Panc1 (cell line): ENCODE measurements at places on chromosomes 7 and 10. TPM values are rescaled to one million over a fixed set of nuclear protein-coding genes. Genes with fewer than 3 reads are reported as not detected.

Gene ODAD2
- not detected for total RNA-seq

Gene WNT2
- not detected for total RNA-seq

Gene FKBP6
- total RNA-seq, result not detected

Gene CLDN4
- total RNA-seq, result 295 TPM

Gene CCL26
- total RNA-seq, result not detected

Gene PRKAR2B
- total RNA-seq, result 0.51 TPM

DNA sequence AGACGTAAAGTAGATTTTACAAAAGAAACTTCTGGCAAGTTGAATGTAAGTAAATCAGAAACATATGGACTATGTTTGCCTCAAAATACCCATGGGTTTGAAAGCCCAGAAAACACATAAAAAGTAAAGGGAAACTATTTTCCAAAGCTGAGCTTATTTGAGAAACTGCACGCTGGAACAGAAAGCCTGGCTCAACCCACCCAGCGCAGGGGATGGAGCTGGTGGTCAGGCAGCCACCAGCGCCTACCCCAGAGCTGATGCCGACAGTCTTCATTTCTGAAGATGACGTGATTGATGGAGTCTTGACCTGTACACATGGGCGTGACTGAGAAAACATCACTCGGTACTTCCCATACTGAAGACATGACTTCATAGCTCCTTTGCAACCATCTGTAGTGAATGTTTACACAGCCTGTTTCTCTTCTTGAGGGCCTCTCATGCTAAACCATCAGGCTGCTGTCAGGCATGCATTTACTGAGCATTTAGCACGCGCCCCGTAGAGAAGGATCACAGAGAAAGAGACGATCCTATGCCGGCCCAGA lies 232.6 kb upstream of the AUTS2 start:
- H3K4me3 ChIP-seq, result no peak overlapping the region
- no peaks in the 10 kb centered on the region for H3K36me3 ChIP-seq
- no peak for DNase-seq

DNA sequence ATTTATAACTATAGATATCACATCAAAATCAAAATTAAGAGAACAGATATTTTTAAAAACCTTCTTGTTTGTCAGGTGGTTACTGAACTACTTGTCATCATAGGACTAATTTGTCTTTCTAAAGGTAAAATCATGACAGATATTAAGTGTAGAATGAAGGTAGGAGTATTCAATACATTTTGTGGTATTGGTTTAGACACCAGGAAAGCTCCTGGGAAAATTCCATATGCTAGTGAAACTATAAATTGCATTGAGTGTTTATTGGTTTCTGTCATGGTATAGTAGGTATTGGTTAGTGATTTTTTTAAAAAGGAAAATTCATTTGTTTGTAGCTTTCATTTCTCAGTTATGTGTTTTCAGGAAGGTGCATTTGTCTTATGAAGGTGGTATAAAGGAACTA lies 132.7 kb downstream of the KCND2 start:
- H3K4me1 ChIP-seq, result no peaks in the 10 kb centered on the region
- H3K27ac ChIP-seq, result no peak overlapping the region
- no peak for DNase-seq
- no peak overlapping the region for H3K4me3 ChIP-seq
- no peaks in the 10 kb centered on the region for H3K27me3 ChIP-seq
- no peaks in the 10 kb centered on the region for H3K36me3 ChIP-seq

DNA sequence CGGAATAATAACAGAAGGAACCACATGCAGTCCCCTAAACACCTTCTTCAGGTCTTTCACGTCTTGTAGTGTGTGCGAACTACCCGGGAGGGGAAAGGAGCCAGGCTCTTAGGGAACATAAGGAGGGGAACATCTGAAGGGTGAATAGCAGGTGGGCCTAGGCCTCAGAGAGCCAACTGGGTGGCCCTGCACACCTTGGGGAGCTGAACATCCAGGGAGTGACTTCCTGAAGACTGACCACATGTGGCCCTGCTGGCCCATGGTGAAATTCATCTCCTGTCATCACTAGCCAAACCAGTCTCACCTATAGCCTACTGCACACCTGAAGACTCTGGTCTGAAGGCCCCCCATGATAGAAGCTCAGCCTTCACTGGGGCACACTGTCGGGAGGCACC lies 5.6 kb downstream of the CALML3 start:
- no peak overlapping the region for H3K27ac ChIP-seq
- DNase-seq, result no peak
- H3K36me3 ChIP-seq, result no peaks in the 10 kb centered on the region
- no peaks in the 10 kb centered on the region for H3K27me3 ChIP-seq
- H3K4me1 ChIP-seq, result no peaks in the 10 kb centered on the region
- H3K4me3 ChIP-seq, result no peak overlapping the region

GRCh38 chr10:72487521-72487920 lies 132.8 kb upstream of the DNAJB12 start:
- no peaks in the 10 kb centered on the region for H3K27me3 ChIP-seq
- no peak overlapping the region for H3K4me3 ChIP-seq
- no peak overlapping the region for H3K27ac ChIP-seq
- DNase-seq, result no peak
- H3K4me1 ChIP-seq, result no peaks in the 10 kb centered on the region
- H3K36me3 ChIP-seq, result no peaks in the 10 kb centered on the region

- H3K4me1 ChIP-seq, result no peaks in the 10 kb centered on the region
- no peak for DNase-seq
- H3K27ac ChIP-seq, result no peak overlapping the region
- no peak overlapping the region for H3K4me3 ChIP-seq
These were observed 438.6 kb downstream of the TNS3 start for GRCh38 chr7:47143339-47143738.

DNA sequence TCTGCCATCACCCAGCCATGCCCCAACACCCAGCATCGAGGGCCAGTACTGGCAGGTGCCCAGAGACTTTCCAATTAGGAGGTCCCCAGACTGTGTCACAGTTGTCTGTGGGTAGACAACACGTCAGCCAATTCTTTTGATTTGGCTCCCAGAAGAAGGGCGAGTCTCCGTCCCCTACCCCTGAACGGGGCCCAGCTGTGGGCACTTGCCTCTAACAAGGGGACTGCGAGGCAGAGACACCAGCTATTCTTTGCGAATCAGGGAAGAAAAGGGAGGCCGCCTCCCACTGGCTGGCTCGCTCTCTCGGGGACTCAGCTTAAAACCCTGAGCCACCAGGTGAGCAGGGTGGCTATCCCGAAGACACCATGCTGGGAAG lies 167.3 kb downstream of the USP6NL start:
- H3K27ac ChIP-seq, result no peak overlapping the region
- H3K36me3 ChIP-seq, result no peaks in the 10 kb centered on the region
- no peak for DNase-seq
- H3K4me1 ChIP-seq, result no peaks in the 10 kb centered on the region

DNA sequence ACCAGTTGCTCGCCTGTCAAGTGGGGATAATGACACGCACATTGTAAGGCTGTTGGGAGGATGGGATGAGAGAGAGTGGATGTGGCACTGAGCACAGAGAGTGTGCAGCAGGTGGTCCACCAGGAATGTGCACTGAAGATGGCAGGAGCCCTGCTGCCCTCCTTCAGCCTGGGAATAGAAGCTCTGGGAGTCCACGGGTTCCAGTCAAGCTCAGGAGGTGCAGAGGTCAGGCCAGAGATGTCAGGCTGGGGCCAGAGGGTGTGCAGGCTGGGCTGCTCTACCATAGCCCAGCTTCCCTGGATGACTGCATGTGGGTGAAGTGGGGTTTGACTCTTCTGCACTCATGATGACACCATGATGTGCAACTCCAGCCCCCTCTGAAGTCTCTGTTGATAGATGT lies 58.7 kb downstream of the C10orf120 start:
- peaks cover 3% of the 10 kb centered on the region; the same call in 1 of the 2 replicates for H3K27me3 ChIP-seq
- no peak for DNase-seq
- no peaks in the 10 kb centered on the region for H3K4me1 ChIP-seq
- H3K27ac ChIP-seq, result no peak overlapping the region

DNA sequence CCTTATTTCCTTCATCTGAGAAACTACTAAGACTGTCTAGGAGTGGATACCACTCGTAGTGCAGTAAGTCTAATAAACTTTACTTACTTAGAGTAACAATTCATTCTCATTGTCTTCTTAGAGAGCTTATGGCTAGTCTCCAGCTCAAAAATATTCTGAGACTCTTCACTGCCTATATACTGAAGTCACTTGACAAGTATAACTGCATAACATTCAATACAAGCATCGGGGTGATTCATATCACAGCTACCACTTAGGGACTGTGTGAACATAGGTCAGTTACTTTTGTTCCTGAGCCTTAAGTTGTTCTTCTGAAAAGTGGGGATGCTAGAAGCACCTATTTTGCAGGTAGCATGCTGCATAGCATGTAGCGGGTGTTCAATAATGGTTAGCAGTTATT lies 111.0 kb downstream of the HTR7 start:
- no peaks in the 10 kb centered on the region for H3K36me3 ChIP-seq
- no peak for DNase-seq
- H3K4me3 ChIP-seq, result no peak overlapping the region
- no peaks in the 10 kb centered on the region for H3K4me1 ChIP-seq
- no peaks in the 10 kb centered on the region; the same call in 1 of the 2 replicates for H3K27me3 ChIP-seq

GRCh38 chr7:130292682-130293257 lies at the start of gene CPA4:
TSS of gene CPA4 (plus strand) at chr7:130293161. CDS start at chr7:130293181, 20 bp downstream.
- no peaks in the 10 kb centered on the region for H3K4me1 ChIP-seq
- no peaks in the 10 kb centered on the region for H3K36me3 ChIP-seq
- H3K27me3 ChIP-seq, result no peaks in the 10 kb centered on the region

DNA sequence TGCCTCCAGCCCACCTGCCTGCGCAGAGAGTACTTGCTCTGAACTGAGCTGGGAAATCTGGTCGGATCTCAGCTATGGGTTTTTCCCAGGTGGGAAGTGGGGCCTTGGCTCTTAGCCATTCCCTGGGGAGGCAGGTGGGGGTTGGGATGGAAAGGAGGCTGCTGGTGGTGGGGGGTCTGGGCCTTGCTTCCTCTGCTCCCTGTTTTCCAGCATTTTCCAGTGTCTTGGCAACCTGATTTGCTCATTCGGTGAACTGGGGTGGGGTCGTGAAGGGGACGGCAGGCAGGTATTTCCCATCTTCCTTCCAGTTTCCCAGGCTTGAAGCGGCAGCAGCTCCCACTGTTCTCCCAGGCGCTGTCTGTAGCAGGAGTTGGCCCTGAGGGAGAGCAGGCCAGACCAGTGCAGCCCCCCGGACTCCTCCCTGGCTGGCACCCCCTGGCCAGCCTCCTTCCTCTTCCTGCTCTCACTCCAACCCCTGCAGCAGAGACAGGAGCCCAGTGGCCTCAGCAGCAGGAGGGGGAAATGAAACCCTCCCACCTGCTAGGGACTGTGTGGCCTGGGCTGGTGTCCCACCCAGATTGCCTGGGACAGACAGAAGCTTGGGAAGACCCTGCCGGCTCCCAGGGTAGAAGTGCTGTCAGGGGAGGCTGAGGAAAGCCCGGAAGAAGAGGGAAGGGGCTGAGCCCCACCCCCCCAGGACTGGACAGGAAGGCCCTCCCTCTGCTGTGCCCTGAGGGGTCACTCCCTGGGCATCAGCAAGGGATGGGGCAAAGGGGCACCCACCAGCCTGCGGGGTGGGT lies 6.6 kb downstream of the TRIM8 start:
- H3K27me3 ChIP-seq, result no peaks in the 10 kb centered on the region
- peak overlapping the region; percentile 37; the same call in 1 of the 2 replicates for H3K27ac ChIP-seq
- H3K4me3 ChIP-seq, result no peak overlapping the region
- DNase-seq, result no peak
- H3K36me3 ChIP-seq, result peaks cover 8% of the 10 kb centered on the region; the same call in 1 of the 2 replicates
- H3K4me1 ChIP-seq, result peaks cover 48% of the 10 kb centered on the region

- no peaks in the 10 kb centered on the region for H3K27me3 ChIP-seq
- no peak for DNase-seq
- 0 out of 2 replicates have a peak, but pooled peaks cover 5% of the 10 kb centered on the region for H3K4me1 ChIP-seq
- no peak overlapping the region for H3K4me3 ChIP-seq
- no peaks in the 10 kb centered on the region for H3K36me3 ChIP-seq
These were observed 84.1 kb downstream of the BMPR1A start for GRCh38 chr10:86840498-86840897.

DNA sequence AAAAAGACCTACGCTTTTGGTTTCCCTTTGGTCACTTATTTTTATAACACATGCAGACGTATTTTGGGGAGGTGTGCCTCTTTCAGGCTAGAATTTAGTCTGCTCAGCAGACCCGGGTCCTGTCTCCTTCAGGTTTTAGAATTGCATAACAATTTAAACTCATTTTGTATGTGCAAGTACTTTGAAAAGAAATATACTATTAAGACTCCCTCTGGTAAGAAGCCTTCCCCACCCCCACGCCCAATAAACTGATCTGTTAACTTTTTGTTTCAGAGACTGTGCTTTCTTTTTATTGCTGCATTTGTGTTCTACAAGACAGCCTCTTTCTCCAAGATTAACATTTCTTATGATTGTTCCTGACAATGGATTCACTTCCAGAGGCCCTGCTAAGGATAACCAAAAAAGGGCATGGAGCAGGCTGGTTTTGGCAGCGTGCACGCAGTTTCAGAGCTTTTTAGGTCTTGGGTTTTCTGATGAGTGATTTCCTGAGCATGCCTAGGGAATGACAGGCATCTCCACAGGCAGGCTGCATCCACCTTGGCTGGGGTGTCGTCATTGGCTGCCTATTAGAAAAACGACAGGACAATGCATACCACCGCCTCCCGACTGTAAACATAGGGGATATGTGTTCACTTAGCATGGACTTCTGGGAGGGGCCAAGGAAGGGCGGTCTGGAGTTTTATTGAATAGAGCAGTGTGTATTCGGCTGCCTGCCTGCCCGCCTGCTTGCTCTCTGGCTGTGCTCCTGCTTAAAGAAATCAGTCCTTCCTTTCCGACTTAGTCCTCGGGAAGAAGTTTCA lies at the start of gene CALD1:
TSS of gene CALD1 (plus strand) at position 694 of the 800 bp plus-strand sequence. CDS start 88,100 bp downstream, outside the sequence.
- H3K27me3 ChIP-seq, result peaks cover 9% of the 10 kb centered on the region
- no peaks in the 10 kb centered on the region for H3K4me1 ChIP-seq
- no peak within 1 kb of the TSS for H3K27ac ChIP-seq
- H3K36me3 ChIP-seq, result no peaks in the 10 kb centered on the region
- peak; percentile 79 for DNase-seq

GRCh38 chr7:74262639-74263398 lies 8.6 kb upstream of the RFC2 start:
- H3K4me1 ChIP-seq, result no peaks in the 10 kb centered on the region
- no peak overlapping the region for H3K4me3 ChIP-seq
- H3K27me3 ChIP-seq, result no peaks in the 10 kb centered on the region
- no peak overlapping the region for H3K27ac ChIP-seq

DNA sequence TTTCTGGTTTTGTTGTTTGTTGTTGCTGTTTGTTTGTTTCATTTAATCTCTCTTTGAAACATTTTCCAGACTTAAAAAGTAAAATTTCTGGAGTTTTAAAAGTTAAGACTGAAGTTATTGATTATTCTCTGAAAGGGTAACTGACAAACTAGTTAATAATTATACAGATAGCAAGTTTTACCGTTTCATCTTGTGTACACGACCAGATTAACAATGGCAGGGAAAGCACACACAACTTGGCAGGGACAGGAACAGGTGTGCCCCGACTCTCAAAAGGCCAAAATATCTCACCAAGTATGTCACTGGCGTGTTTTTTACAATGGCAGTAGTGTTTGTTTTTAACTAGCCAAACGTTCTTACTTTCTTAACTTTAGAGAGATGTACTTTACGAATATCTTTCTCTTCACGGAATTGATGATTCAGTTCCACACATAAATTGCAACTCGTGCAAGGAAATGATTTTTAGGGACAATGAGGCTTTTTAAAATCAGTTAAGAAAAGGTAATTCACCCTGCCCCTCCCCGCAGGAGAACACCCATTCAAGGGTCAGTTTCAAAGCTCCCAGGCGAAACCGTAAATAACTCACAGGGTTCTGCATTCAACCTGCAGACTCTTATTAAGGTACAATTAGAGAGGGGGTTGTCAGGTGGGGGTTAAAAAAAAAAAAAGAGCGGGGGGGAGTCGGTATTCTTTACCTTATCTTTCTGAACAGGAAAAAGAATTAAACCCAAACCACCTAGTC lies 3.5 kb downstream of the CTBP2 start:
- peak overlapping the region; percentile 85 for H3K4me3 ChIP-seq
- H3K27me3 ChIP-seq, result no peaks in the 10 kb centered on the region
- H3K4me1 ChIP-seq, result peaks cover 59% of the 10 kb centered on the region
- no peak for DNase-seq
- H3K27ac ChIP-seq, result peak overlapping the region; percentile 97
